Pancreas (tissue), 10 donors: ENCODE measurements at places on chromosomes 13 and 19.

DNA sequence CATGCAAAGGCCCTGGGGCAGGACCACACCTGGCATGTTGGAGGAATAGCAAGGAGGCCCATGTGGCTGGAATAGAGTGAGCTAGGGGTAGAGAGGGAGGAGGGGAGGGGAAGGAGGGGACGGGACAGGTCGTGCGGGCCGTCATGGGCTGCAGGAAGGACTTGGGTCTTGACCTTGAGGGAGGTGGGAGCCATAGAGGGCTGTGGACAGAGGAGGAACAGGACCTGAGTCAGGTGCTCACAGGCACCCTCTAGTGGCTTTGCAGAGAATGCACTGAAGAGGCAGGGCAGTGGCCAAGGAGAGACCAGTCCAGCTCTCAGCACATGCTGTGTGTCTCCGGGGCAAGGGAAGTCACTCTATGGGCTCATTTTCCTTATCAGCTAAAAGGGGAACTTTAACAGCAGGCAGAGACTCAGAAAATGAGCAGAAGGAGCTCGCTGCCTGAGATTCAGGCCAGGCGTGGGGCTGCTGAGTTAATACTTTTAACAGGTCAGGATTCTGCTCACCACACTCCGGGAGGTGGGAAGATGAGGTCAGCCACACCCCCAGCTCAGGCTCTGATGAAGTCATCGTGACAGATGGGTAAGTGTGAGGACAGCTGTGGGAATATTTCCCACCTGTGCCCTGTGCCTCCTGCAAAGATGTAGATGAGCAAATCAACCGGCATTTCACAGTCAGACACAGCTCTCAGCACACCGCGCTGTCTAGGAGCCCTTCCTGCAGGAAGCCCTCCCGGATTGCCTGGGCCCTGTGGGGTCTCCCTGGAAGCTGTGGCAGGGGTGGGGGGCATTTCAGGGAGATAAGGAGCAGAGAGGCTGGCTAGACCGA is 6.0 kb upstream of the TNFAIP8L1 start:
- no peaks in the 10 kb centered on the region for H3K27me3 ChIP-seq
- no peak overlapping the region for H3K27ac ChIP-seq

- H3K4me3 ChIP-seq: no peak overlapping the region
- no peaks in the 10 kb centered on the region for H3K27me3 ChIP-seq
- no peak overlapping the region for H3K27ac ChIP-seq
- H3K4me1 ChIP-seq: no peaks in the 10 kb centered on the region
- no peak for DNase-seq
Measured at GRCh38 chr13:40146063-40146462, 490.6 kb downstream of the COG6 start.

DNA sequence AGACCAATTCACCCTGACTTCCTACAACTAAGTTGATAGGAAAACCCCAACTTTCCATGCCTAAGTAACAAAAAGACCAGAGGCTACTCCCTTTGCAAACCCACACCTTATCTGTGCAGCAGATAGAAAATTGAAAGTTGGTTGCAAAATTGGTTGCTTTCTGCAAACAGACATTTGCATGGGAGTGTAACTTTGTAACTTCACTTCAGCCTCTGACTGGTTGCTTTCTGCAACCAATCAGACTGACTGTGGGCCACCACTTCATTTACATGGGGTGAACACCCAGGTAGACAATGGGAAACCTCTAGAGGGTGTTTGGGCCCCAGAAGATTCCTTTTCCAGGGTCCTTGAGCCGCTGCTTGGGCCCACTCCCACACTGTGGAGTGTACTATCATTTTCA is 9.8 kb downstream of the TEX30 start:
- no peaks in the 10 kb centered on the region for H3K4me1 ChIP-seq
- H3K27me3 ChIP-seq: no peaks in the 10 kb centered on the region
- no peak for DNase-seq
- no peak overlapping the region for H3K27ac ChIP-seq
- H3K36me3 ChIP-seq: no peaks in the 10 kb centered on the region

- H3K36me3 ChIP-seq: no peaks in the 10 kb centered on the region
- DNase-seq: no peak
- H3K27ac ChIP-seq: no peak overlapping the region
- no peaks in the 10 kb centered on the region for H3K27me3 ChIP-seq
Measured at GRCh38 chr13:73984949-73985691, 149.1 kb downstream of the KLF12 start.

DNA sequence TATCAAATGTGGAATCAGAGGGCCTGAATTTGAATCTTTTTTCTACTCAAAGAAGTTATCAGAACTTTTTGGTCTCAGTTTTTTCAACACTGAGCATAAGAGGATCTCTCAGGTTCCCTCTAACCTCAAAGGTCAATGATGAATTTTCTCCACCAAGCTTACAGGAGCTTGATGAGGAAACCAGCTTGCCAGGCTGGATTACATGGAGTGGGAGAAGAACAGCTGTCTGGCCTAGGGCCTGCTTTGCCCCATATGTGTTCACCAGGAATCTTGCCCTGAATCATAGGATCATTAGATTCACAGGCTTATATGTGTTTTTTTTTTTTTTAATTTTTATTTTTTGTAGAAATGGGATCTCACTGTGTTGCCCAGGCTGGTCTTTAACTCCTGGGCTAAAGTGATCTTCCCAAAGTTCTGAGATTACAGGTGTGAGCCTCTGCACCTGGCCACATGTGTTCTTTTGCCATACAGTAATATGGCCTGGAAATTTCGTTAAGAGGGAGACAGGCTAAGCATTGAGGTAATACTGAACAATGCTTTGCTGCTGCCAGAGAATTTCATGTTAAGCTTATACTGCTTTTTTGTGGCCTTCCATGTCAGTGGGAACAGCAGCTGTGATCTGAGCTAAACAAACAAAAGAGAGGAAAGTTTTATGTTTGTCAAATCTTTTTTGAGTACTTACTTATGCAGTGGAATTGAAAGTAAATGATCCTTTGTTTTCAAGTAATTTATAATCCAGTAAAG is 110.6 kb downstream of the DNAJC3 start:
- H3K4me3 ChIP-seq: no peak overlapping the region
- H3K27ac ChIP-seq: peak overlapping the region; percentile 66
- peaks cover 19% of the 10 kb centered on the region for H3K36me3 ChIP-seq
- no peak for DNase-seq
- H3K27me3 ChIP-seq: no peaks in the 10 kb centered on the region

GRCh38 chr13:106567474-106568298 is at the start of gene ARGLU1:
ARGLU1 (minus strand) TSS chr13:106568137; CDS start chr13:106567919, 218 bp downstream.
- H3K4me3 ChIP-seq: peak within 1 kb of the TSS; percentile 95
- no peaks in the 10 kb centered on the region for H3K36me3 ChIP-seq
- DNase-seq: peak; percentile 95

DNA sequence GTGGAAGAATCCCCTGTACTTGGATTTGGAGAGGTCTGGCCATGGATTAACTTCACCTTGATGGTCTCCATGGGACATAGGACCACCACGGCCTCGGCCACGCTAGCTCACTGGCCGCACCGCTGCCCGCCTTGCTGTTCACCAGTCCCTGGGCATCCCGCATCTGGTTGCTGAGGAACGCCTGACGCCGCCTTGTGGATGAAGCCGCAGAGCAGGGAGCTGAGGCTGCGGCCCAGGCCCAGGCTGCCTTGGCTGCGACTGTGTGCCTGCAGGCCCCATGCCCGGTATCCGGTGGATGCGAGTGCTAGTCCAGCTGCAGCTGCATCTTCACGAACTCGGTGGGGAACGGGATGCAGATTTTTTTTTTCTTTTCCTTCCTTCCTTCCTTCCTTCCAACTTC is 1407.1 kb downstream of the UQCRFS1 start:
- DNase-seq: no peak
- H3K36me3 ChIP-seq: no peaks in the 10 kb centered on the region
- H3K27me3 ChIP-seq: no peaks in the 10 kb centered on the region

GRCh38 chr13:27921961-27922882 is 2.4 kb downstream of the PDX1 start:
- H3K4me3 ChIP-seq: peak overlapping the region; percentile 68
- DNase-seq: no peak
- no peaks in the 10 kb centered on the region for H3K27me3 ChIP-seq
- H3K27ac ChIP-seq: peak overlapping the region; percentile 74

DNA sequence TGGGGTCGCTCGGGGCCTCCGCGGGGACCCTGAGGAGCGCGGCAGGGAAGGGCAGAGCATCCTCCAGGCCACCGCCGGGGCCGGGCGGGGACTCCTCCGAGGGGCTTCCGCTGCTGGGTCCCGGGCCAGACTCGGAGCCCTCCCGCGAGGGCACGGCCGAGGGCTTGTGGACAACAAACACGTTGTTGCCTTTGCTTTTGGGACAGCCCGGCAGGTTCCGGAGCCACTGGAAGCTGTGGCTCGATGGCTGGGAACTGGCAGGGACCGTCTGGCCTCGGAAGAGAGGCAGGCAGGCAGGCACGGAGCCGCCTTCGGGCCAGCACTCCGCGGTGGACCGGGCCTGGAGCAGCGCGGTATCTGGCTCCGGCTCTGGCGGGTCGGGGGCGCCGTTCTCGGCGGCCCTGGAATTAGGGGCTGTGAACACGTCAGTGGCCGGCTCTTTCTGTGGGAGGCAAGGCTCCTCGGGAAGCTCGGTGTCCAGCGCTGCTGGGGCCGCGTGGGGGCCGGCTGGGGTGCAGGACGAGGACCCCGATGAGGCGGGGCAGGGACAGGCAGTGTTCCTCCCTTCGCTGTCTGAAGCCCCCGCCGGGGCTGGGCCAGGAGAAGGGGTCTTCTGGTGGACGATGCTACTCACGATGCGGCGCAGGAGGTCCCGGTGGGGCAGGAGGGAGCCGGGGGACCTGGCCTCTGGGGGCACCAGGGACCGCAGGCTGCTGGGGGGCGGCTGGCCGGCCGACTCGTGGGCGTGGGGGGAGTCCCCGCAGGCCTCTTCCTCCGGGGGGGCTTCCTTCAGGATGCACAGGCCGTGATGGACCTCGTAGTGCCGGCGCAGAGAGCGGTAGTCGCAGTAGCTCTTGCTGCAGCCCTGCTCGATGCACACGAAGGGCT is 27.6 kb downstream of the ZNF541 start:
- H3K27ac ChIP-seq: no peak overlapping the region
- no peaks in the 10 kb centered on the region for H3K36me3 ChIP-seq
- peak overlapping the region; percentile 22 for H3K4me3 ChIP-seq
- H3K27me3 ChIP-seq: peaks cover 8% of the 10 kb centered on the region
- DNase-seq: no peak

DNA sequence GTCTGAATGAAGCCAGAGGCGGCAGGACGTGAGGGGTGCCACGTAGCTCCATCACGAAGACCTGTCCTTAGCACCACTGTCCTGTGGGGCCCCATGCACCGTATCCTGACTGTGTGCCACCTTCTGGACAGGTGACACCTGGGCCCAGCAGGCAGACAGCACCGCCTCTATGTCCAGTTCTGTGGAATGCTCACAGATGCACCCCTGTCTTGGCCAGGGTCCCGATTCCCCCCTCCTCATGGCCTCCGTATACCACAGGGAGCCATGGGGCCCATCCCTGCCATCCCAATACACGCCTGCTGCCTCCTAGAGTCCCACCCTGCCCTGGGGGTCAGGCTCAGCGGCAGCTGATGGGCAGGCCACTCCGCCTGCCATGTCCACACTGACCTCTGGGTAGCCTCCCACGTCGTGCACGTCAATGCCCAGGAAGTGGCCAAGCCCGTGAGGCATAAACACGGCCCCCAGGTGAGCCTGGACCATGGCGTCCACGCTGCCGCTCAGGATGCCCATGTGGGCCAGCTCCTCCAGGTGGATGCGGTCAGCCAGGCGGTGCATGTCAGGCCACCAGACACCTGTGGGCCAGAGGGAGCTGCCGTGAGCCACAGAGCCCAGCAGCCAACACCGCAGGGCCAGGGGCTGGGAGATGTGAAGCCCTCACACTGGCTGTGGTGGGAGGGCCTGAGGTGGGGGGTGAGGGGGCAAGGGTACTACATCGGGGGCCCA is 17.6 kb downstream of the CEBPG start:
- H3K27ac ChIP-seq: peak overlapping the region; percentile 44
- H3K4me1 ChIP-seq: peaks cover 13% of the 10 kb centered on the region
- H3K27me3 ChIP-seq: no peaks in the 10 kb centered on the region
- no peak overlapping the region for H3K4me3 ChIP-seq
- peak; percentile 27 for DNase-seq
- H3K36me3 ChIP-seq: no peaks in the 10 kb centered on the region

DNA sequence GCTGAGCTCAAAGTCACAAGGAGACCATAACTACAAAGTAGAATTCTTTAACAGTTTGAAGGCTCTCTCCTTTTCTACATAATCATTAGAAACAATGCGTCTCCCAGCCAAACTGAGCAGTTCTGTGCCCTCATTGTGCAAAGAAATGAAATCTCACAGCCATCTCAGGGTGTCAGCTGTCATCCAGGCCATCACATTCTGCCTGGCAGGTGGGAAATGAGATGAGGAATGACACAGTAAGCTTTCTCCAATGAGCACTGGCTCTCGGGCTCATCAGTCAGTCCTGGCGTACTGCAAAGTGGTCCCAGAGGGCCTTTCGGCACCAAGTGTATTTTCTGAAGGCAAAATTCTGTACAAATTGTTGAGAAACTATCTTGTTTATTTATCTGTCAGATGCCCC is 306.5 kb downstream of the KCTD12 start:
- no peaks in the 10 kb centered on the region for H3K36me3 ChIP-seq
- DNase-seq: no peak
- H3K27ac ChIP-seq: no peak overlapping the region
- no peaks in the 10 kb centered on the region for H3K27me3 ChIP-seq
